ENCODE measurements at places on chromosomes 3 and 15.
A peak's percentile ranks its signal among the peaks of the same experiment; 100 is the strongest.

- peak; percentile 41 for DNase-seq
Observed at GRCh38 chr3:193737191-193737751, 144.3 kb downstream of the OPA1 start.

DNA sequence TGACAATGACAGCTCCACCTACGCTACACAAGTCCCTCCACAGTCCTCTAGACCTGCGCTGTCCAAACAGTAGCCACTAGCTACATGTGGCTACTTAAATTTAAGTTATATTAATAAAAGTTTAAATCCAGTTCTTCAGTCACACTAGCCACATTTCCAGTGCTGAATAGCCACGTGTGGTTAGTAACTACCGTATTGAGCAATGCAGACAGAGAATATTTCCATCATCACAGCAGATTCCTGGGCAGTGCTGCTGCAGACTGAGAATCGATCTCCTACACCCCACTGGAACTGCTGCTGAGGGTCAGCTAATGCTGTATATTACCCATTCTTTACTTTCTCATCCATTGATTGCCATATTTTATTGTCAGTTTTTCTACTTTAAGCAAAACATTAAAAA is 40.9 kb downstream of the HDC start:
- DNase-seq: no peak

DNA sequence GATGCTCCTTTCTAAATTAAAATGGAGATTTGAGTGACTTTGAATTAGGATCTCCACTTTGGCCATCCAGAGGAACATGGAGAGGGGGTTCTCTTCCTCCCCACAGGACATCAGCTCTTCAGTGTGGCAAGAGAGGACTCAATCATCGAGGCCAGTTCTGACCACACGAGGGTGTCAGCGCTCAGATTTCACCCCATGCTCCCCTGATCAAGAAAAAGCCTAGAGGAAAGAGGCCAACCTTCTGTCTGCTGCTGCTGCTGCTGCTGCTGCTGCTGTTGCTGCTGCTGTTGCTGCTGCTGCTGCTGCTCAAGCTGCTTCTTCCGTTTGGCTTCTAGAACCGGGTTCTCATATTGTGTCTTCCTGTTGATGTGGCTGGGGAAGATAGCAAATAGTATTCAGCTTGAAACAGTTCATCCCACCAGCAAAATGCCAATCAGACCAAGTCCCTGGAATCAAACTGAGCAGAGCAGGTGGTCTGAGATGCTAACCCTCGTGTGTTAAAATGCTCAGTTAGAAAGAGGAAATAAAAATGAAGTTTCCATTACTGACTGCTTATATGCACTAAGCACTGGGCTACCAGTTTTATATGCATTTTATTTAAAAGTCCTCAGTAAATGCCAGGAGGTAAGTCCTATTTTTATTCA is 599.0 kb downstream of the MAGI1 start:
- peak; percentile 68 for DNase-seq

DNA sequence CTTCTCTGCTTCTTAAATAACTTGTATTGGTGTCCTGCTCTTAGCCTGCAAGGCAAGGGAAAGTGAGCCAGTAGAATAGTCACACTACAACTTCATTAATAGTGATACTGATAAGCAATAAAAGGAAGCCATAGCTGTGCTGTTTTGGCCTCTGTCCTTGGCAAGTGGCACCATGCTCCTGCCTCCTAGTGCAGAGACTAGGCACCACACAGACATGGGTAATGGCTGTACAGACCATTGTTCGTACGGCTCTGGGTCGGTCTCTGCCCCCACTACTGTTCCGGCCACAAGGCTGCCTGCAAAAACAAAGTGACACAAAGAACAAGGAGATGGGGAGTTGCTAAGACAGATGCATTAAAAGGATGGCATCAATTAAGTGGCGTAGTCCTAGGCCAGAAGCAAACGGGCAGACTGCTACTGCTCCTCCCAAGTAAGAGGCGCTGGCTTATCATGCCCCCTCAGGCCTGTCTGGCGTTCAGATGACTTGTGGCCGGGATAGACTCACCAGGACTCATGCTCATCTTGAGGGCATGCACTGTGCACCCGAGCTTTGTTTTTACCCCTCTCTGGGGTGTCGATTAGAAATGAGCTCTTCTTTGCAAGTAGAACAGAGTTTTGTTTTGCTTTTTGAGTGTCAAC is 75.6 kb downstream of the TRAK1 start:
- no peak for DNase-seq

DNA sequence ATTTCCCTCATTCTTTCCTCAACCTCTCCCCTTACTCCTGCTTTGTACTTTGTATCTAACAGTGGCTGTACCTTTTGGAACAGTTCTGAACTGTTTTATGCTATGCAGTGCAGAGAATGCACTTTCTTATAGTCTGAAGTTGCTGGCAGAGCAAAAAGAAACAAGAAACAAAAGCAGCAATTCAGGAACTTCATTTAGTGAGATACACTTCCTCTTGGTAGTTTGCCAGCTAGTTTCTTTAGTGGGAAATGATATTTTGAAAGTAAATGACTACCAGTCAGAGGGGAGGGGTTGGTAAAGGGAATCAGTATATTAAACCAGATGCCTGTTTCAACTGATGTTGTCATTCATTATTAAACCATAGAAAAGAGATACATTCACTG is 55.0 kb upstream of the CHD2 start:
- DNase-seq: no peak

- no peak for DNase-seq
Observed at GRCh38 chr3:194482196-194482593, 4.6 kb downstream of the ATP13A3 start.

GRCh38 chr3:160695915-160696327 is 19.0 kb downstream of the ARL14 start:
- DNase-seq: no peak

DNA sequence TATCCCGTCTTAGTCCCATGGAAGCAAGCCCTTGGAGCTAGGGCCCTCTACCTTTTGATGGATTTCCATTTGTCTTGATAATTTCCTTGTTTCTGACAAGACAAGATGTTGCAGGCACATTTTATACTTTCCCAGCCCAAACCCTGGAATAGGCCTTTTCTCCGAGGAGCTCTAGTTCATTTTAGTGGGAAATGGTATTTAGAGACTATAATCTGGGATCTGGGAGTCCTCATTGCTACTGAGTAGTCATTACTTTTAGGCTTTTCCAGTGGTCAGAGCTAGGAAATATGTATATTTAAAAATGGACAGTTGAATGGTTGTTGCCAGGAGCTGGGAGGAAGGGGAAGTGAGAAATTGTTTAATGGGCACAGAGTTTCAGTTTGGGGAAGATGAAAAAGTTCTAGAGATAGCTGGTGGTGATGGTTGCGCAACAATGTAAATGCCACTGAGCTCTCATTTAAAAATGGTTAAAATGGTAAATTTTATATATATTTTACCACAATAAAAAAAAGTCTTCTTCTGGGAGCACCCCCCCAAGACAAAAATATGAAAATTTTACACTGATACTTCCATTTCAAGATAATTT is 31.6 kb downstream of the MLH1 start:
- DNase-seq: no peak

- peak; percentile 50 for DNase-seq
Observed at GRCh38 chr15:55587321-55588069, 650 bp downstream of the PYGO1 start.

- no peak for DNase-seq
Observed at GRCh38 chr15:25972141-25972675, 109.1 kb upstream of the ATP10A start.

GRCh38 chr15:73268457-73268856 is 100.3 kb downstream of the HCN4 start:
- DNase-seq: no peak

GRCh38 chr15:100042558-100042957 is 299.2 kb downstream of the ADAMTS17 start:
- no peak for DNase-seq

Measured in WERI-Rb-1 (cell line).